EL (cell line): ENCODE measurements at places on chromosomes 6 and 20.

DNA sequence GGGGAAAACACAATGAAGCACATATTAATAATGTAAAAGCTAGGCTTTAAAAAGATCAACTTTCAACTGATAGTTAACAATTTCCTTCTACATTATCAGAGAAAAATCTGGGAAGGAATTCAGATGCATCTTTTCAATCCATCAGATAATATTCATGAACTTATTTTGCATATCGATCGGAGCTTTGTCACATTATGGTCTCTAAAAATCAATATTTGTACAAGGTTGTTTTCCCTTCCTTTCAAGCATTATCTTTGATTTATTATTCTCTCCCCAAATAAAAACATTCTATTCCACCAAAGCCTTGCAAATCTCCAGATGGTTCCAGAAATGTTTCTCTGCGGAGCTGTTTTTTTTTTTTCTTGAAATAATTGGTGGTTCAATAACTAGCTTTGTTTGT lies 101.9 kb downstream of the GPR63 start:
- no peak for DNase-seq

GRCh38 chr20:50784464-50784863 lies 10.4 kb upstream of the BCAS4 start:
- DNase-seq = no peak

- DNase-seq = no peak
These were observed 7.4 kb downstream of the ITPR3 start for GRCh38 chr6:33628401-33628964.

DNA sequence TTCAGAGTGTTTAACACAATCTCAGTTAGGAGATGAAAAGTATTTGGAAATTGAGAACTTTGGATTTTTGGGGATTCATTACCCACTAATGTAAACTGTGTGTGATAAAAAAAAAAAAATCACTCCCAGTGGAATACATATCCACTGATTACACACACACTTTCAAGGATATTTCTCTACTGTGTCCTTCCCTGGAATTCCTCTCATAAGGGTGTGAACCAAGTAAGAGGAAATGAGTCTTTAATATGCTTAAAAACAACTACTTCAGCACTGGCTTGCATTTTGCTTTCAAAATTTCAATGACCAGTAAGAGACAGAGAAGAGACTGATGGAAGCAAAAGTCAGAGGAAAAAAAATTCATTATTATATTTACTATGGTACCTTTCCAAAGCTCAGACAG lies 24.5 kb upstream of the MYCT1 start:
- no peak for DNase-seq

- DNase-seq = no peak
These were observed 52.4 kb upstream of the LYRM2 start for GRCh38 chr6:89690944-89691324.

- peak; percentile 65 for DNase-seq
These were observed 60.4 kb downstream of the SRC start for GRCh38 chr20:37406010-37406998.

DNA sequence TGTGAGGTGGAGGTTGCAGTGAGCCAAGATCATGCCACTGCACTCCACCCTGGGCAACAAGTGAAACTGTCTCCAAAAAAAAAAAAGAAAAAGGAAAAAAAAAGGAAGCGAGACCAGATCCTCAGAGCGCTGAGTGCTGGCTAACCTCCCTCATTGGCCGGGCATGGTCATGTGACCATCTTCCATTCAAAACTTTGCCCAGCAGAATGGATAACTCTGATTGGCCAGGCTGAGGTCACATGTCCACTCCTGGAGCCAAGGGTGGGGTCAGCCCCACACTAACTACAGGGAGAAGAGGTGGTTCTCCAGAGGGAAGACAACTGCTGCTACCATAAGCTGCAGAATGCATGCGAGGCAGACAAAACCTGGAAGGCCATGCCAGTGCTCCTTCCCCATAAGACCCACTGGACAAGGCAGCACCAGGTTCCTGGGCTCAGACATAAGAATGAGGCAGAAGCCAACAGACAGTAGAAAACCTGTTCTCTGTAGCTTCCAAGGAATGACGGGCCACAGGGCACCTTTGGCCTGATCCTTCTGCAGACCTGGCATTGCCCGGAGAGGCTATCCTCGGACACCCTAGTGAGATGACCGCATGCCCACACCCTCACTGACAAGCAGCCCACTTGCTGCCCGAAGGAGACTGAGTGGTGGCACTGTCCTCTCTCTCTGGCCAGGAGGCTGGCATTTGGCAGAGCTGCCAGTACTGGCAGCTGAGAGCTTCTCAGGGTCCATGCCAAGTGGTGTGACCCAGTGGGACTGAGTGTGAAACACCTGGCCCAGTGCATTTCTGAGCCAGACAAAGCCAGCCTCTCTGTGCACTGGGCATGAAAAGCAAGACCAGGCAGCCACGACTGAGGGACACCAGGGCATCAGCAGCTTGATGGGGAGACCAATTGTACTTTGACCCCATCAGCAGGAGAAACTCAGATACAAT lies 311.9 kb upstream of the SULF2 start:
- DNase-seq = no peak

- DNase-seq = peak; percentile 69
These were observed 246.4 kb downstream of the PHACTR1 start for GRCh38 chr6:12962987-12963386.
